ENCODE measurements at places on chromosomes 2 and 18.

DNA sequence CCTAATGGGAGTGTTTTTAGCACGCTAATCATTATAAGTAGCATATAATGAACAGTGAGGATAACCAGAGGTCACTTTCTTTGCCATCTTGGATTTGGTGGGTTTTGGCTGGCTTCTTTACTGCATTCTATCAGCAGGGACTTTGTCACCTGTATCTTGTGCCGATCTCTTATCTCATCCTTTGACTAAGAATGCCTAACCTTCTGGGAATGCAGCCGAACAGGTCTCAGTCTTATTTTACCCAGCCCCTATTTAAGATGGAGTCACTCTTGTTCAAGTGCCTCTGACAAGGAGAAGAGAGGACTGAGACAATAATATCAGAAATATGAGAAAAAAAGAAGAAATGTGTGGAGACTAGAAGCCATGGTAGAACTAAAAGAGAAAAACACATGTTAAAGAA, 276.4 kb downstream of the TMX3 start:
- DNase-seq, result no peak

GRCh38 chr2:128543646-128544045, 225.0 kb upstream of the HS6ST1 start:
- DNase-seq, result no peak

- DNase-seq, result no peak
Observed at GRCh38 chr2:226794196-226794661, 5.4 kb downstream of the IRS1 start.

GRCh38 chr18:49666045-49666775, 104.4 kb downstream of the LIPG start:
- no peak for DNase-seq

DNA sequence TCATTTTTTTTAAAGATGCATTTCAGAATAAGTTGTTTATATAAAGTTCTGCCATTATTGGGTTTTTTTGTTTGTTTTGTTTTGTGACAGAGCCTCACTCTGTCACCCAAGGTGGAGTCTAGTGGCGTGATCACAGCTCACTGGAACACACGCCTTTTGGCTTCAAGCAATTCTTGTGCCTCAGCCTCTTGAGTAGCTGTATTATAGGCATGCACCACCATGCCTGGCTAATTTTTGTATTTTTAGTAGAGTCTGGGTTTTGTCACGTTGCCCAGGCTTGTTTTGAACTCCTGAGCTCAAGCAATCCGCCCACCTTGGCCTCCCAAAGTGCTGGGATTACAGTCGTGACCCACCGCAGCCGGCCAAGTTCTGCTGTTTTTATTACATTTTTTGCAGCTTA, 72.3 kb downstream of the R3HDM1 start:
- no peak for DNase-seq

DNA sequence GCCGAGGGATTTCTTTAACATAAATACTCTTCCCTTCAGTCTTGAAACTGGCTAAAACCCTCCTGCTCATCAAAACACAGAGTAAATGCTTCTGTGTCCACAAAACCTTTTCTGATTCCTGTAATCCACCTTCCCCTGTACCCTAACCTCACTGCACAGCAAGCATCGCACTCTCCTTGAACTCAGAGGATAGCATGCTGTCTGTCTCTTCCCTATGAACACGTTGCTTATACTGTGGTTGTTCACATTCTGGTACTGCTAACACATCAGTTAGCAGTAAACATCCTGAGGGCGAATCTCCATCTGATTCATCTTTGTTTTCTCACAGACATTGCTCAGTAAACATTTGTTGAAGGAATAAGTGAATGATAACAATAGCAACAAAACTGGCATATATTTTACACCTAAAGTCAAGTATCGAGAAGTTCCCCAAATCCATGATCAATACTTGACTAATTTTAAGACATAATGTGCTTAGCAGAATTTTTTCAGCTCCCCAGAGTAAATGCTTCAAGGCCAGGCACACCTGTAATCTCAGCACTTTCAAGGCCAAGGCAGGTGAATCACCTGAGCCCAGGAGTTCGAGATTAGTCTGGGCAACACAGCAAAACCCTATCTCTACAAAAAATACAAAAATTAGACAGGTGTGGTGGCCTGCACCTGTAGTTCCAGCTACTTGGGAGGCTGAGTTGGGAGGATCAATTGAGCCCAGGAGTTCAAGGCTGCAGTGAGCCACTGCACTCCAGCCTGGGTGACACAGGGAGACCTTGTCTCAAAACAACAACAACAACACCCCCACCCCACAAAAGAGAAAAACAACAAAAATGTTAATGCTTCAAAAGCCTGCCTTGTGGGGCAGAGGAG, 45.6 kb upstream of the LPIN2 start:
- no peak for DNase-seq

DNA sequence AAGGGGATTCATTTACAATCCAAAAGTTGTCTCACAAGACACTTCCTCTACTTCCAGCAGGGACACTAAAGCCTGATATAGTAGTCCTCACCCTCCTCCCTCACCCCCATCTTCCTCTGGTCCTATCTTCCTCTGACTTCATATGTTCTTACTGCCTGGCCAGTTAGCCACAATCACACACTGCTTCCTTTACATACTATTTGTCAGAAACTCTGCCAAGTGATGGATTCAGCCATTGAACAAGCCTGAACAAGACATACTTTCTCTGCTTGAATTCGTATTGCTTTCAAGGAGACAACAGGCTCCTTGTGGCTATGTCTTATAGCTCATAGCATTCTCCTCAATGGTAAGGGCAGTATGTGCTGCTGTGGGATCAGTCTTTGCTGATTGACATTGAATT, 672.2 kb downstream of the BCL11A start:
- DNase-seq, result no peak

- no peak for DNase-seq
Observed at GRCh38 chr2:183341057-183341456, 216.8 kb downstream of the NUP35 start.

- DNase-seq, result no peak
Observed at GRCh38 chr2:77513191-77513590, 9.0 kb downstream of the LRRTM4 start.

DNA sequence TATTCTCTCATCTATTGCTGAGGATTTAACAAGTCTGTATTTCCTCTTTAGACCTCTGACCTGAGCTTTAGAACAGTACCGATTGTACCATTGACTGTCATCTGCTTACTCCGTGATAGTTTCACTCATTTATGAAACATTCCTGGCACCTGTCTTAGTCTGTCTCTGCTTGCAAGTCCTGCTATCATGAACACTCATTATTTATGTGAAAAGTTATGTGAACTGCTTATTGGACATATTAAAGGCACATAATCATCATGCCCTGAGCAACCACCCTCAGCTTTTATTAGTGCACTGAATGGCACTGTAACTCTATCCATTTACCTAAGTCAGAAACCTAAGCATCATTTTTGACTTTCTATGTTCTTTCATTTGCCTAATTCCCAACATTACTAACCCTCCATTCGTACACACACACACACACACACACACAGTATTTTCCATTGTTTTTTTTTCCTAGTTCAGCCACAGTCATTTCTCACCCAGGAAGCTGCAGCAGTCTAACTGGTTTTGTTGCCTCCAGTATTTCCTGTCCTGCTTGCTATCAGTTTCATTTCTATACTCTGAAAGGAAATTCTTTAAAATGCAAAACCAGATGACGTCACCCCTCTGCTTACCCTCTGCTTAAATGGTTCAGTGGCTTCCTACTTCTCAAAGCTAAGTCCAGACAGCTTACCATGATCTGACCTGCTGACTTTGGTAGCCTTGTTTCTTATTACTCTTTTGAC, 146.1 kb downstream of the HAUS1 start:
- DNase-seq, result no peak

- no peak for DNase-seq
Observed at GRCh38 chr2:152723918-152724317, 5.5 kb downstream of the ARL6IP6 start.

DNA sequence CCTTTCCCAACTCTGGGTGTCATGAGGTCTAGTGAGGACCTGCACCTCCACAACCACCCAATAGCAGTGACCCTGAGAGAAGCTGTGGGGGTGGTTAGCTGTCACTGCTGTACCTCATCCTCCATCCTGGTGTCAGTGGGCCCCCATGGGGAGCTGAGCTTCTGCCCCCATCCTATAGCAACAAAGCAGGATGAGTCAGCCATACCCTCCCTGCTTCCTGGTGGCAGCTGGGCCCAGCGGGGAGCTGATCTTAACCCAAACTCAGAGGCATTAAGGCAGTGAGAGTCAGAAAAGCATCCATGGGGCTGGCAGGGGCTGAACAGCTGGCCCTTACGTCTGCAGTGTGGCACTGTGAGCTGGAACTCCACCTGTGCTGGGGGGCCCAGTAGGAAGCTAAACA, 247.8 kb upstream of the HDAC4 start:
- DNase-seq, result no peak

DNA sequence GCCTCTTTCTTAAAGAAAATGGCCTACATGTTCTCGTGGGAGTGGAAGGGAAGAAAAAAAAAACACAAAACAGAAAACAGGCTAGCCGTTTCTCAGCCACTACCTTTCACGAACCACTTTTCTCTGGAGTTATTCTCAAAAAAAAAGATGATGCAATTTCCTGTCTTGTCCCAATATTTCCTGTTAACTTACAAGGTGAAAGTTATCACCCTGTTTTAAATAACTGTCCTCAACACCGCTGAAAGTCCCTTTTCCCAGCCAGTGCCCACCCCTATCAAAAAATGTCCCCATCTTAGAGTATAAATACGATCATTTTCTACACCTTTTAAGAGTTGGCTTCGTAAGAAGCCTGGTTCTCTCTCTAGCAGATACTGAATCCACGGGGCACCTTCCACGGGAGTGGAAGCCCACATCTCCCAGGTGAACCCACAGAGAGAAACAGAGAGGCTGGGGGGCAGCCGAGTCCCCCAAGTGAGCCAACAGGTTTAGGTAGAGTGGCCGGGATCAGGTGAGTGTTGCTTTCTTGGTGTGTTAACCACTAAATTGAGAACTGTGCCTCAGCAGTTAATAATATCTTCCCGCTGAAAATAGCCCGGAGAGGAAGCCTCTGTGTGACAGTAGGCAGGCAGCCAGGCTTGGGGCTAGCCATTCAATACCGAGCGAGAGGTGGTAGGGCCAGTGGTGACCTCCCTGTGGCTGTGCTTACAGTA, 15.9 kb downstream of the SMAD7 start:
- DNase-seq, result no peak

- DNase-seq, result no peak
Observed at GRCh38 chr2:128468186-128468920, 149.7 kb upstream of the HS6ST1 start.

- DNase-seq, result no peak
Observed at GRCh38 chr18:2968606-2969005, 44.3 kb downstream of the LPIN2 start.

DNA sequence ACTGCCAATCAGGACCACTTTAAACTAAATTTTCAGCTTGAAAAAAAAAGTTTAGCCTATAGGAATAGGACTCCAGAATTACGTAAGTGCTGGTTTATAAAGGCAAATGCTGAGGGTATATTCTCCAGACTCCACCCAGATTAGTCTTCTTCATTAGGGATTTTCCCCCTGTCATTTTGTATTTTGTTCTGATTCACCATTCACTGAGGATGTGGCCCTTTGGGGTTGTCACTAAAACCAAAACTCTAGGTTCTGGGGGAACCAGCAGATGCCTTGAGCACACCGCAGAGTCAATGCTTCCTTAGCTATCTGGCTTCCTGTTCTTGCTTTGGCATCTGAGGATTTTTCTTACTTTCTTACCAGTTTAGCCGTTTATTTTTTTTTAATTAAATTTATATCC, 10.5 kb downstream of the SCYGR4 start:
- DNase-seq, result no peak

DNA sequence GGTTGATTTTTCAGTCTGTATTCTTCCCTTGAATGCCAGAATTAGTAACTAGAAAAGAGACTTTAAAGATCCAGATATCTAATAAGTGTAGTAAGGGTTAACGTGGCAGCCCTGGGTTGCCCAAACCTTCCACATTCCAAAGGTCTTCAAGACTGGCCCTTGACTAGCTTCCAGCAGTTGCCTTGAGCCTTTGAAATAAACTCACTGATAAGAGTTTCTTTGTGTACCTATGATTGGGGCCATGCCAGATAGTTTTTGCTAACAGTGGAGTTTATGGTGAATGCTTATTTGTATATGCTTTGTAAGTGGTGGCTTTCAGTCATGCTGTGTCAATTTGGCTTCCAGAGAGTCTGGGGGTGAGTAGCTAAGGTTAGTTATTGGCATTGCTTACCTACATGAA, 722.3 kb downstream of the RNF144A start:
- no peak for DNase-seq

- DNase-seq, result no peak
Observed at GRCh38 chr2:72933646-72934151, 16.4 kb downstream of the EMX1 start.

DNA sequence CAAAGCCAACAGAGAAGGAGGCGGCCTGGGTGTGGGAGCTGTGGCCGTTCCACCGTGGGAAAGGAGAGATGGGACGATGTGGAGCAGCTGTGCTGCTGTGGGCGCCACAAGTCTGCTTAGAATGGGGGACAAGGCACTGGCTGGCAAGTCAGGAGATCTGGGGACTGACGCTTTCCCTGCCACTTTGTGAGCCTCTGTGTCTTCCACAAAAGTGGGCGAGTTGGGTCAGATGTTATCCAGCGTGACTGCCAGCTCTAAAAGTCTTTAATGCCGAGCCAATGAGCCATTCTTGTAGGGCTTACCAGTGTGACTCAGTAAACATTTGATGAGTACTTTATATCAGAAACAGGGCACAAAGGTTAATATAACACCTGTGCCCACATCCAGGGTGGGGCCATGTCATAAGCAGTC, 113.6 kb upstream of the MGAT5 start:
- DNase-seq, result no peak

- DNase-seq, result no peak
Observed at GRCh38 chr2:135227386-135227785, 175.3 kb downstream of the RAB3GAP1 start.

- DNase-seq, result no peak
Observed at GRCh38 chr2:228369400-228370031, 188.0 kb upstream of the SPHKAP start.

DNA sequence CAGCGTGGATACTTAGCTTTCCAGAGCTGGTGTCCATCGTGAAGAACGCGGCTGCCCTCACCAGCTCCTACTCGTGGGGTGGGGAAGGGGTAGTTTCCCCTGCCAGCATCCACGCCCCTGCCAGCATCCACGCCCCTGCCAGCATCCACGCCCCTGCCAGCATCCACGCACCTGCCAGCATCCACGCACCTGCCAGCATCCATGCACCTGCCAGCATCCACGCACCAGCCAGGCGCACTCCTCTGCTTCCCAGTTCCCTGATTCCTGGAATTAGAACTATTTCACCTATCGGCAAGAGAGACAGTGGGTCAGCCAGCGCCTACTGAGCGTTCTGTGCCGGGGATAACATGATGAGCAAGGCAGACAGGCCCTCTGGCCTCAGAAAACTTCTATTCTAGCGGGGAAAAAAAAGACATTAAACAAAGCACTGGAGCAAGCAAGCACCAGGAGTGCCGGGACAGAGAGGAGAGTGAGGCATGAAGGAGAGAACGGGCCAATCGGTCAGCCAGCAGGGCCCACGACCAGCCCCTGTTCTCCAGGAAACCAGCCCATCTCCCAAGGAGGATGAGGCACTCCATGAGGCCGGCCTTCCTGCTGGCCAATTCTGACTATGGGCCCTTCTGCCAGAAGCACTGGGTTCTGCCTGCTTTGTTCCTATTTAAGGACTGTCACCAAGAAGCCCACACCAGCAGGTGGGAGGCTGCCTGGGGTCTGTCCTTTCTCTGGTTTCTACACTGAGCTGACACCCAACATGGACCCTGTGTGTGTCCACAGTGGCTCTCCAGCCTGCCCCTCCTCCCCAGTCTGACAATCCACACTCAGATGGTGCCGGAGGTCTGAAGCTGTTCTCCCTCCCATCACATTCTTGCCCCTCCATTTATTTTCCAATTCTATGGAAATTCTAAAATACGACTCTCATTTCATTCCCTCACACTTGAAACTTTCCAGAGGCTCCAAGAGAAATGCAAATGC, 78.4 kb upstream of the SALL3 start:
- no peak for DNase-seq
